CD4-positive, alpha-beta T cell treated with Interleukin-6 at 100 ng/mL for 8 hours (primary cell): ENCODE measurements at places on chromosomes 13 and 19.

DNA sequence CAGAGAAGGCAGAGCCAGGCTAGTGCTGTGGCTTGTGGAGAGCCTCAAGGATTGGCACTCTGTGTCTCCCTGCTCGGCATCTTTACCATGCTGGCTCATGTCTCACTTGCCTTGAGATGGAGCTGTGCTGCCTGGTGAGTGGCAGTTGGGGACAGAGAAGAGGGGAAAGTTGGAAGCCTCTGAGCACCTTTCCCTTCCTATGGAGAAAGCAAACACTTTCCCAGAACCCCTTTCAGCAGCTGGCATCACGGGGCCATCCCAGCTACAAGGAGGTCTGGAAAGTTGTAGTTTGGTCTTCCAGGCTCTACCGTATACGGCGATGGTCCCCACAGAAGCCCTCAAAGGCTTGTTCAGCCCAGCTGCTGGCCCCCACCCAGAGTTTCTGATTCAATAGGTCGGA, 58.7 kb downstream of the DPF1 start:
- no peak for DNase-seq

DNA sequence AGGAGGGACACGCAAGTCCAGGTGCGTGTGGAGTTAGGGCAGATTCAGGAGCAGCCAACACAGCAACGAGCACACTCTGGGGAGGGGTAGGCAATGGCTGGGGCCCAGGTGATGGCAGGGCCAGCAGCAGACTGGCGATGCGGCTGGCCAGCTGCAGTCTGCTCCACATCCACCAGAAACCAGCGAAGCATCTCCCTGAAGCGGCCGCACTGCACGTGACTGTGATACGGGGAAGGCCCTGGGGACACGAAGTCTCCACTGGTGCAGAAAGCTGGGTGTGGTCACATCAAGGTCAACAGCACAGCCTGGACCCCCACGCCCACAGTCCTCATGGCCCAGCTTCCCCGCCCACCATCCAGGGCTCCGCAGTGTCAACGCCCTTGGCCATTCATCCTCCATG, 21.3 kb upstream of the EPHX3 start:
- no peak for DNase-seq

GRCh38 chr13:69970520-69970919, 137.1 kb upstream of the ATXN8OS start:
- DNase-seq = no peak

GRCh38 chr19:46511237-46511636, 15.6 kb upstream of the PNMA8B start:
- DNase-seq = no peak

- DNase-seq = no peak
Observed at GRCh38 chr13:61463024-61463423, 47.4 kb upstream of the PCDH20 start.

DNA sequence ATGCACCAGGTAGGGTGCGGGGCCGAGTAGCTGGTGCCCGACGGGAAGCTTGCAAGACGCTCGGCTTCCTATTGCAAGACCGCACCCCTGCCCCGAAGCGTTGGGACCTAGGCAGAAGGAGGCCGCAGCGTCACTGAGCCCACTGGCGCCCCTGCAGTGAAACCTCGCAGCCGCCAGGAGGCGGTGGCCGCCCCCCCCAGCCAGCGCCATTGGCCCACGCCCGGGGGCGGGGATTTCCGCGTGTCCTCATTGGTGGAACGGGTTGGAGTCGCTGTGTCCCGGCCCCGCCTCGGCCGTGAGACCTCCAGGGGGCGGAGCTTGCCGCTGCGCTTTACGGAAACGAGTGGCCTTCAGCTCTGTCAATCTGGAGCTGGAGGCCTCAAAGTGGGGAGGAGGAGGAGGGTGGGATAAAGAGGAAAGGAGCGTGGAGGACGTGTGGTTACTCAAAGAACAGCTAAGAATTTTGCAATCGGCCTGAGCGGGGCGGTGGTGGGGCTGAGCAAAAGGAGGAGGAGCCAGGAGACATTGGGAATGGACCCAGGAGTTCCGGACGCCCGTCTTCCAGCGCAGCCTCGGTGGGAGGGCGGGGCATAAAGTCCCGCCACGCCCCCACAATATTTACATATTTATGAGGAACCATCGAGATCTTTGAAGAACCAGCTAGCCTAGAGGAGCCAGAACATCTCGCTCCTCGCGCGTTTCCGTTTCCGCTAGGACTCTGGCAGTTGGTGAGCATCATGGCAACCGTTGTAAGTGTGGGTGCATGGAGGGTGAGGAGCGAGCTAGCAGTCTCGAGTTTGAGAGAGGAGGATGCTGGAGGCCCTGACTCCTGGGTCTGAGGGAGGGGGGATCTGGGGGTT, at the start of the genes GYS1 and RUVBL2:
TSS of gene GYS1 (minus strand) at position 135 of the 860 bp plus-strand sequence. CDS start 197 bp downstream, outside the sequence.
TSS of gene RUVBL2 (plus strand) at position 713 of the 860 bp plus-strand sequence. CDS start at position 738, 25 bp downstream.
- DNase-seq = peak; percentile 99

- DNase-seq = no peak
Observed at GRCh38 chr13:68808456-68808855, 1299.2 kb upstream of the ATXN8OS start.

- no peak for DNase-seq
Observed at GRCh38 chr13:64527561-64527960, 2702.6 kb downstream of the PCDH9 start.
